Ammon's horn (tissue), 1 donor: ENCODE measurements at places on chromosomes 11 and 22.
A peak's percentile ranks its signal among the peaks of the same experiment; 100 is the strongest.

DNA sequence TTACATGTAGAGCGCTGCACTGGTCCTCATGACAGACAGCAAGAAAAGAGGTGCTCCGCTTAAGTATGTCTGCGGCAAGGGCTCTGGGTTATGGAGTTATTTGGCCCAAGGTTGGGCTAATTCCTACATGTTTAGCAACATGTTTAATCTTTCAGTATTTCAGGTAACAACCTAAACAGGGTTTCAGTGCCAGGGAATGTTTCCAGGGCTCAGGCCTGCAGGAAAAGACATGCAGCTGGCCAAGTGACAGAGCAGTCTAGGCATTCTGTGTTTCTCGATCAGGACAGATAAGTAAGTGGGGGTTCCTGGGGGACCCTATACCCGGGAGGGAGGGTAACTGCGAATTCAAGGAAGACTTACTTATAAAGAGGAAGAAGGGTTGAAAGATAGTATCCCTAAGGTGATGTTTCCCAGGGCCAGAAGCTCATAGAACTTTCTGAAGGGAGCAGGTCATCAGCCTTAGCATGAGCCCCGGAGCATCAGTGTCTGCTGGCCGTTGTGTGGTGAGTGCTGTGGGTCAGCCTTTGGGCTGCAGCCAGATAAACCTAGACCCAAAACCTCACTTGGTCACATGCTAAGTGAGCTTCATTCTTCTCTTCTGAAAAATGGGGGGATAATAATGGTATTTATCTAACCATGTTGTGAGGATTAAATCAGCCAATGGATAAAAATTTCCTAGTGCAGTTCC, 18.4 kb downstream of the KCNJ5 start:
- no peak for DNase-seq

- DNase-seq: peak; percentile 50
Measured at GRCh38 chr11:6705905-6706535, 22.9 kb upstream of the MRPL17 start.

GRCh38 chr11:120174866-120175265, 36.0 kb upstream of the OAF start:
- DNase-seq: no peak

GRCh38 chr11:93324500-93324899, 6.0 kb upstream of the DEUP1 start:
- no peak for DNase-seq

- no peak for DNase-seq
Measured at GRCh38 chr11:123683428-123684170, 29.2 kb upstream of the SCN3B start.

GRCh38 chr22:29964776-29965175, 81.8 kb downstream of the MTMR3 start:
- DNase-seq: no peak

GRCh38 chr22:49712195-49712791, 115.4 kb downstream of the BRD1 start:
- DNase-seq: no peak

DNA sequence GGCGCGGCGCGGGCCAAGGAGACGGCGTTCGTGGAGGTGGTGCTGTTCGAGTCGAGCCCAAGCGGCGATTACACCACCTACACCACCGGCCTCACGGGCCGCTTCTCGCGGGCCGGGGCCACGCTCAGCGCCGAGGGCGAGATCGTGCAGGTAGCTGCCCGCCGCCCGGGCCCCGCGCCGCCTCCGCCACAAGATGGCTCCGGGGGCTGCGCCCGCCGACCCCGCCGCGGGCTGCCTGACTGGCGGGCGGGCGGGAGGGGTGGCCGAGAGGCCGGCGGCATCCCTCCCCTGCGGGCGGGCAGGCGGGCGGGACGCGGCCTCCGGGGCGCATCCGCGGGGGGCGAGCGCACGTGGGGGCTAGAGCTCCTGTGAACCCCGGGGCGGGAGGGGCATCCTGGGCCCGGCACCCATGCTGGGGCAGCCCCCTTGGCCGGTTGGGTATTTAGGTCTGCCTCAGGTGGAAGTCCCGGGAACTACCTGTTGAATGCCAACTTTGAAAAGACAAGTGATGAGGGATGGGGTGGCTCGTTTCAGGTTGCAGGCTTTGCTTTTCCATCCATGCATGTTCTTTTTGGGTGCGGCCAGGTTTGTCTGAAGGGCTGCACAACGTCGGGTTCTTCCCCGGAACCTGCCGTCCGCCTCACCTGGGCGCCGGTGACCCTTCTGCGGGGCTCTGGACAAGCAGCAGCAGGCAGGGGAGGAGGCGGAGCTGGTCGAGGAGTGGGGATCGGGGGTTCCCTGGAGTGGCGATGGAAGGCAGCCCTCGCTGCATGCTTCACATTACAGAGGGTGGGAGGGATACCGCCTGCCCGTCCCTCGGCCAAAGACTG, 760 bp downstream of the ZNRF3 start:
- no peak for DNase-seq

- DNase-seq: no peak
Measured at GRCh38 chr11:9761441-9761945, 97.6 kb downstream of the SWAP70 start.

- no peak for DNase-seq
Measured at GRCh38 chr11:125063429-125064043, 431 bp downstream of the SLC37A2 start.

DNA sequence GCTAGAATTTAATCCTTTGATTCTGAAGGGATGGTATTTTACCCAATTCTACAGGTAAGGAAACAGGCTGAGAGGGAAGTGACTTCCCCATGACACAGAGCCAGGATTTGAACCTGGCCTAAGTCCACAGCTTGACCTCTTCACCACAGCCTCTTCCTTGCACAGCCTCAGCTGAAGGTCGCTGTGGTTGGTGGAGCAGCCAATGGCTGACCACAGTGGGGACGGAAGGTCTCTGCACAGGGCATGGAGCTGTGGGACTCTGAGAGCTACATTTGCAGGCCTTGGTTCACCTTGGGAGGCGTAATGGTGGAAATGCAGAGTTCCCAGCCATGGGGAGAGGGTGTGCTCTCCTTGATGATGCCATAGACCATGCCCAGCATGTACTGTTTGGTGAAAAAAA, 295.0 kb downstream of the DDX10 start:
- DNase-seq: no peak

DNA sequence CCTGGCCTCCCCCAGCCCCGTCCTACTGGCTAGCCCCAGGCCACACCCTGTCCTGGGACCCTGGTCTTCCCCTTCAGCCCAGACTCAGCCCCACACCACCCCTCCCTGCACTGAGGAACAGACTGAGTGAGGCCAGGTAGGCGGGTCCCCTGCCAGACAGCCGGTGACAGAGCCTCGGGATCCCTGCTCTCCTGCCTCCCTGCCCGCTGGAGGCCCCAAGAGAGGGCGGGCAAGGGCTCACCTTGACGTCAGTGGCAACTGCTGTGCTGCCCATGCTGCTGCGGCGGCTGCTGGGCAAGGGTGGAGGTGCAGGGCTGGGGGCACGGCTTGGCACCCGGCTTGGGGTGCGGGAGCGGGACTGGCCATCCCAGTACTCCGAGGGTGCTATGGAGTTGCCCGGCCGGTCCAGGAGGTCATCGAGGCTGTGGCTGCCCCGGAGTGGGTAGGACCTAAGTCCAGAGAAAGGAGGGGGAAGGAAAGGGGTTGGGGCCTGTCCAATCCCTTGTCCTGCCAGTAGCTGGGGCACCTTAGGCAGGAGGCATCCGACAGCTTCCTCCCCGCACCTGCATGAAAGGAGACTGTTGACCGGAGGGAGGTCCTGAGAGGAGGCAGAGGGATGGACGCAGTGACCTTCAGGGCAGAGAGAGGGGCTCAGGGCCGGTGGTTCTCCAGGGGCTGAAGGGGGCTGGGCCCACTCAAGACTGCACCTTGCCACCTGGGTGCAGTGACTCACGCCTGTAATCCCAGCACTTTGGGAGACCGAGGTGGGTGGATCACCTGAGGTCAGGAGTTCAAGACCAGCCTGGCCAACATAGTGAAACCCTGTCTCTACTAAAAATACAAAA, 2.2 kb upstream of the SLC16A8 start:
- no peak for DNase-seq

DNA sequence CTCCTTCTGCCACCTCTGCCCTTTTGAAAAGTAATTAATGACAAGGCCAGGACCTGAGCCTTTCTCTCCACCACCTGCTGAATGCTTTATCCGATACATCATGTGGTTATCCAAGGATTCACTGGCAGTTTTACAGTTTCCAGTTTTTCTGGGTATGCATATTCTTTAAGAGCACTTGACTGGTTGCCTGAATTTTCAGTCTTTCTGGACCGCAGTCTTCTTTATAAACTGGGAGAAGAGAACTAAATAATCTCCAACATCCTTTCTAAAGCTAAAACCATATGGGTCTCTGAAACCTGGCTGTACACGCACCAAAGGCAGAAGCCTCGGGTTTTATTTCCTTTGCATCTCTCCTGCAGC, 65.1 kb downstream of the BTG4 start:
- no peak for DNase-seq

DNA sequence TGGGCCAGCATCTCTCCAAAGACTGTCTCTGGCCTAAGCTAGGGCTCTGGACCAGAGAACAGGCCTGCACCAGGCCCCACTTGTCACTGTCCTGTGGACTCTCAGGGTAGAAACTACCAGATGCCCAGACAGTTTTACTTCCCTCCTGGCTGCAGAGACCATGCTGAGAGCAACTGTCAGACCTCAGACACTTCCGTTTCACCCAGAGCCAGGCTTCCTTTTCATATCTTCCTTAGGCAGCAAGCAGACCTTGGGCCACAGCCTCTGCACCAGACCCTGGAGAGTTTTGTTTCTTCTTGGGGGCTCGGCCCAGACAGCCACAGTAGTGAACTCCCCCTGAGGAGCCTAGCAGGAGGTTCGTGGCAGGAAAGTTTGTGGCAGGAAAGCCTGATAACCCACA, 12.1 kb upstream of the FCHSD2 start:
- peak; percentile 77 for DNase-seq

DNA sequence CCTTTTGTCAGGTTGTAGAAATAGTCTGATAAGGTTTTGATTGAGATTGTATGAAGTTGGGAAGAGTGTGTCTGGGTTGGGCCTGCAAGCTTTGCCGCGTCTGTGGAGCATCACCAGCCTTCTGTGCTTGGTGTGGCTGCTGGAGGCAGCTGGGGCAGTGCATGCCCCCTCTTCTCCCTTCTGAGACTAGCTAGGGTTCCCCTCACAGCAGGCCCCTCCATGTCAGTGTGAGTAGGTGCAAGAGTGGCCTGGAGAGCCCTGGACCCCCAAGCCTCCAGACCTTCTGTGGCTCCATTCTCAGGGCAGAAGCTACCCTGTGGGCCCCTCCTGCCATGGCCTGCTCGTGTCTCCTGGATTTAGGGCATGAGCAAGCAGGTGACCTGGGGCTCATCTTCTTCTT, 914.2 kb downstream of the TBC1D22A start:
- no peak for DNase-seq

- no peak for DNase-seq
Measured at GRCh38 chr22:20102203-20102780, 13.6 kb upstream of the RANBP1 start.

DNA sequence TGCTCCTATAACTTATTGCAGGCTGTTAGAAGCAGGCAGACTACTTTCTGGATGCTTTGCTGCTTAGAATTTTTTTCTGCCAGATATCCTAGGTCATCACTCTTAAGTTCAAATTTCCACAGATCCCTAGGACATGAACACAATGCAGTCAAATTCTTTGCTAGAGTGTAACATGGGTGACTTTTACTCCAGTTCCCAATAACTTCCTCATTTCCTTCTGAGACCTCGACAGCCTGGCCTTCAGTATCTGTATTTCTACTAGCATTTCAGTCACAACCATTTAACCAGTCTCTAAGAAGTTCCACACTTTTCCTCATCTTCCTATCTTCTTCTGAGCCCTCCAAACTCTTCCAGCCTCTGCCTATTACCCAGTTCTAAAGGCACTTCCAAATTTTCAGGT, 60.4 kb upstream of the ZBED5 start:
- no peak for DNase-seq

GRCh38 chr11:92682952-92683351, 286.5 kb upstream of the MTNR1B start:
- DNase-seq: no peak

- DNase-seq: no peak
Measured at GRCh38 chr11:68313574-68314202, 1.3 kb downstream of the LRP5 start.

DNA sequence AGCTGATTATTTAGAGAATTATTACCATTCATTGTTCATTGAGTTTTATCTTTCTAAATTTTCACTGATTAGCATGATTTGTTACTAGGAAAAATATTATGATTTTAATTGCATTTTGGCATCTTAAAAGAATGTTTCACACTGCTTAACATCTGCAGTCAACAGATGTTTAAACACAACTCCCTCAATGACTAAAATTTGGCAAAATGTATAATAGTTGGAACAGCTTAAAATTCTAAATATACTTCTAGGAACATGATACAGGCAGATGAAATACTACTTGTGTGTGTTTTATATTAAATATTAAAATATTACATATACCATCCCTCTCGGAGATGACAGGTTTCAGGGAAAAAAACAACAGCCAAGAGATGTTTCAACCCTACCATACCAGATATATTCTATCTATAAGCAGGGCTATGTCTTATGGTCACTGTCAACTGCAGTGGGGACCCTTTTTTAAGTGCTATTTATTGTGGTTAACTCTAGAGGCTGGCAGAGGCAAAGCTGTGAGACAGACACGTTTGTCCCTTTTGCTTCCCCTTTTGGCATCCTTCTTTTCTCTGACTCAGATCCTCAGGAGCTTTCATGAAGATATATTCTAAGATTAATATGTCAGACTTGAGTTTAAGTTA, 81.9 kb downstream of the BDNF start:
- no peak for DNase-seq

GRCh38 chr22:29053048-29053702, 8.5 kb downstream of the C22orf31 start:
- no peak for DNase-seq

GRCh38 chr11:120634706-120635105, 123.2 kb downstream of the GRIK4 start:
- DNase-seq: no peak

DNA sequence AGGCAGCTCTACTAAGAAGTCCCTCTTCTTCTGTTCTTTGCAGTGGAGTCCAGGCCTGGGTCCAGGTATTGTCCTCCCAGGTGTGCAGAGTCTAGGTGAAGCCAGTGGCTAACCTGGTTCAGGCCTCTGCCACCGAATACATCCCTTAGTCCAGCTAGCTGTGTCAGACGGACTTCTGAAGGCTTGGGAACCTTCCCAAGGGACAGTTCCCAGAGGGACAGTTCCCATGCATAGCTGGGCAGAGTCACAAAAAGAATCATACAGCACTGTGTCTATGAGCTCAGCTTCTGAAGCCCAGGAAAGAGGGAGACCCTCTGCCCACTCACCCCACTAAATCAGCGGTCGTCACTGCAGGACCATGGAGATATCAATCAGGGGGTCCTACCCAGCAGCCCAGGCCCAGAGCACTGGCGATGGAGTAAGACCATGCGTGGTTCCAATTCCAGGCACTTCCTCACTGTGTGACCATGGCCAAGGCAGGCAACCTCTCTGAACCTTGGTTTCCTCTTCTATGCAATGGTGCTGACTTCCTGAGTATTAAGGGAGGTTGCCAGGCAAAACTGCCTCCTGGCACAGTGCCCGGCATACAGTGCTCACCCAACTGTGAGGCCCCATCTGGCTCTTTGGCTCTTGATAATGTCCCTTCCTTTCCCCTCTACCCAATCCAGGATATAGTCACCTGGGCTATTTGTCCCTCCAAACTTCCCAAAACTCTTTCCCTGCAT, 3.4 kb downstream of the MS4A10 start:
- no peak for DNase-seq
